ENCODE measurements at places on chromosomes 12 and 14. TPM values are rescaled to one million over a fixed set of nuclear protein-coding genes. Genes with fewer than 3 reads are reported as not detected.

The EGLN3 gene
- total RNA-seq: 9.5 TPM

DNA sequence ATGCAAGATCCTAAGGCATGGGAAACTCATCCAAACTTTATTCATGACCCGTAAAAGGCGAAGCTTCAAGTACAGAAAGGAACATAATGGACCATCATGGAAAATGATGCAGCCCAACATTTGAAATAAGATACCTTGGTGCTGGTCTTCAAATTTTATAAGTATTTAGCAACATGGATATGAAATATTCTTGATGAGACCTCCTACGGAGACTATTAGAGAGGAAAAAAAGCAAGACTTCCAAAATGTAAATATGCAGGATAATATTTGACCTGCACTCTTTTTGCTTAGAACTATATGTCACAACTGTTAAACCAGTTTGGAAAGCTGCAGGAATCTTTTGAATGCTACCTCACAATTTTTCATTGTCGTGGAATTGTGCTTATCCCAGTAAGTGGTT is 168.8 kb upstream of the ARID2 start:
- H3K4me1 ChIP-seq: peaks cover 2% of the 10 kb centered on the region
- no peak for DNase-seq
- H3K27me3 ChIP-seq: no peaks in the 10 kb centered on the region

- H3K4me1 ChIP-seq: peaks cover 1% of the 10 kb centered on the region
- no peaks in the 10 kb centered on the region for H3K36me3 ChIP-seq
- no peak overlapping the region for H3K27ac ChIP-seq
- H3K4me3 ChIP-seq: no peak overlapping the region
- DNase-seq: no peak
Measured at GRCh38 chr14:76330411-76331327, 45.3 kb upstream of the ESRRB start.

DNA sequence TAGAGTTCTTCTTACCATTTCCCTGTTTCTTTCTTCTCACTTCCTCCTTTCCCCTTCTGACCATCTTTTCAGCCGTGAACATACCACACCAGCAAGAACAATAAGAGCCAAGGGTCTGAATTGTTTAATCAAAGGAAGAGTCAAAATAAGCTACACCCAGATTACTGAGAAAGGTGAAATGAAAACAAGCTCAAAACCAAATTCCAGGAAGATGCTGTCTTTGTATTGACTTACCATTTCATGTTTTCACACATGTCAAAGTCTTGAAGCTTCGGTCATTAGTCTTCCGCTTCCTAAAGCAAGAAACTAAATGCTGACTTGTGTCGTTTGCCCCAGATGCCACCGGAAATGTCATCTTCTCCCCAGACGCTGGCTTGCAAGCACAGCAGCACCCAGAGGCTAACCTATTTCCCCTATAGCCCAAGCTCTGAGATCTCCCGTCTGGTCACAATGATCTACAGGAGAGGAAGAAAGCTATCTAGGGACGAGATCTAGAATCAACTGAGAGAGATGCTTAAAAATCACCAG is 136.5 kb upstream of the AMIGO2 start:
- H3K4me1 ChIP-seq: peaks cover 3% of the 10 kb centered on the region
- H3K27me3 ChIP-seq: no peaks in the 10 kb centered on the region
- no peak overlapping the region for H3K4me3 ChIP-seq
- DNase-seq: no peak
- H3K27ac ChIP-seq: no peak overlapping the region

The SSPN gene
- total RNA-seq: 2.1 TPM

DNA sequence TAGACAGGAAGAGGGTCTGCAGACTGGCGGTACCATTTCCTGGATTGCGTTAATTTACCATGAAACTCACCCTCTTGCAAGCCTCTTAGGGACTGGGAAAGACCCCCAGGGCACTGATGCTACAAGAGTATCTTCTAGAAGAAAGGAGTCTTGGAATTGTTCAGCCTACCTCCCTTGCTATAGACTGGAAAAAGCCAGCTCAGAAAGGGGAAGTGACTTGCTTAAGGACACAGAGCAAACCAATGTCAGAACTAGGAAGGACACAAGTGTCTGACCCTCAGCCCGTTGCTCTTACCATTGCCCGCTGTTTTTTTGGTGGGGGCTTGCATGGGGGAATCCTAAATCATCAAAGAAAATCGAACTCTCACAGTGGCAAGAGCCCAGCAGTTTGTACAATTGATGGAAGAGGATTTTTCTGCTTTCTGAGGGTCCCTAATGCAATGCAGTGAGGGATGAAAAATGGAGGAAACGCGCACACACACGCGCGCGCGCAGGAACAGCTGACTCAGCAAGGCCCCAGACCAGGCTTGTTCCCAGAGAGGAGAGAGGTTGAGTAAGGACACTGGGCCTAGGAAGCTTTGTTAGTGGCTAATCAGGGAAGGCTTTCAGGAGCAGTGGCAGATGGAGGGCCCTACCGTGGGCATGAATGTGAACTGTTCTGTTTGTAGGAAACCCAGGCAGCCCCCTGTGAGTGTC is 50.9 kb downstream of the RIN3 start:
- H3K36me3 ChIP-seq: peaks cover 7% of the 10 kb centered on the region
- DNase-seq: no peak
- H3K4me3 ChIP-seq: no peak overlapping the region
- no peak overlapping the region for H3K27ac ChIP-seq
- no peaks in the 10 kb centered on the region for H3K27me3 ChIP-seq

DNA sequence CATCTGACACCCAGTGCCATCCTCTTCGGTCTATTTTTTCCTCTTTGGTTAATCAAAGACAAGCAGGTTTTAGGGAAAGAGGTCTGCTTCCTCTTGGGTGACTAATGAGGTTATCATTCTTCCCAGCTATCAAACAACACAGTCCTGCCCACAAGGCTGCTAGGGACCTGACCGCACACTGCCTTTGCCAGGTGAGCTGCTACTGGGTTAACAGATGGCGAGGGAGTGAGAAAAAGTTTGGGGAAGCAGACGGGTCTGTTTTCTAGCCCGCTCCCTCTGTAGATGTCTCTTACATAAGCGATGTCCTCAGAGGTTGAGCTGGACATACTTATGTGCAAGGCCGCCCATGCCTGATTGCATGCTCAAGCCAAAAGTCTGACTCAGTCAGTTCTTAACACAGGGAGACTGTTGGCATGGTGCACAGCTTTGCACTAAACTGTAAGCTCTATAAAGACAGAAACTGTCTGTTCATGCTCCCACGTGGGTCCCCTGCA is 94.1 kb downstream of the SLC15A4 start:
- peaks cover 18% of the 10 kb centered on the region for H3K27me3 ChIP-seq
- H3K4me1 ChIP-seq: peaks cover 14% of the 10 kb centered on the region
- no peak overlapping the region for H3K4me3 ChIP-seq
- no peaks in the 10 kb centered on the region for H3K36me3 ChIP-seq
- no peak for DNase-seq

- H3K27ac ChIP-seq: no peak overlapping the region
- H3K36me3 ChIP-seq: peaks cover 15% of the 10 kb centered on the region
- DNase-seq: no peak
- no peaks in the 10 kb centered on the region for H3K27me3 ChIP-seq
- peaks cover 9% of the 10 kb centered on the region for H3K4me1 ChIP-seq
Measured at GRCh38 chr12:1470051-1470450, 124.3 kb downstream of the FBXL14 start.

The SELPLG gene
- total RNA-seq: not detected

All from progenitor cell of endocrine pancreas (in vitro differentiated cells).